Progenitor cell of endocrine pancreas (in vitro differentiated cells): ENCODE measurements at places on chromosomes 7 and 10. TPM values are rescaled to one million over a fixed set of nuclear protein-coding genes. Genes with fewer than 3 reads are reported as not detected.
A peak's percentile ranks its signal among the peaks of the same experiment; 100 is the strongest.

DNA sequence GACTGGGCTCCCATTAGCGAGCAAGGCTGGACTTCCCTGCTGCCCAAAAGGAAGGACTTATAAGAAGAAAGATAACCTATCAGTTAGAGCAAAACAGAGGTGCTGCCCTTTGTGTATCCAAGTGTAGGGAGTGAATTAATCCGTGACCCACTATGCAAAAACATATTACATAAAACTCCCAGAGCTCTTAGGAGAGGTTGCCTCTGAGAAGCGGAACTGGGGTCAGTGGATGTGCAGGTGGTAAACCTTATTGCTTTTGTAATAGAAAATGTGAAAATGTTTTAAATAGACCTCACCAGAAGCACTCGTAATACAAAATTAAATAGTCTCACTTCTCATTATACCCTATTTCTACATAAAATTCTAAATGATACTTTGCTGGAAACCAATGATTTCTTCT, 17.1 kb upstream of the IL6 start:
- no peak for DNase-seq

GRCh38 chr10:17617031-17617911, at the start of gene HACD1:
Gene HACD1, minus strand, starts transcription at chr10:17617374. Its CDS starts 35 bp downstream, at chr10:17617339.
- DNase-seq: peak; percentile 76

TMEM139 gene
- total RNA-seq: 4.7 and 5.1 TPM in 2 replicates

GRCh38 chr7:92276460-92276864, 30.7 kb downstream of the ANKIB1 start:
- DNase-seq: no peak

SNX13 gene
- 44.4 and 48.5 TPM in 2 replicates for total RNA-seq

DNA sequence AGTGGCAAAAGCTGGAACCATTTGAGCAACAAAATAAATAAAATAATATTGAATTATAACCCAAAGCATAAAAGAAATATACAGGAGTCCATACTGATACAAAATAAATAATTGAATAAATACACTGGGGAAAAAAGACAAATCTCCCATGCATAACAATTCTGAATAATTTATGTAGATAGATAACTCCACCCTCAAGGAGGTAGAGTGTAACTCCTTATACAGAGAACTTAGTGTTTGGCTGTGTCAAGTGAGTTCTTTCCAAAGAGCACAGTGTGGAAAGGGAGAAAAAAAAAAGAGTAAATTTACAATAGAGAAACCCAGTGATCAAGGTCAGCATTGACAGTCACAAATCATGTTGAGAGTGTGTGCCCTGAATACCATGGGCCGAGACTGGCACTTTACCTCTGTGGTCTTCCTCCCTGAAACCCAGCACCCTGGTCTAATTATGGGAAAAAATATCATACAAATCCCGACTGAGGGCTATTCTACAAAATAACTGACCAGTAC, 5.5 kb downstream of the PIK3AP1 start:
- no peak for DNase-seq

SLC26A3 gene
- 2.0 and 2.8 TPM in 2 replicates for total RNA-seq

SYT15 gene
- total RNA-seq: 1.8 and 2.8 TPM in 2 replicates

SNX10 gene
- 9.2 and 10.0 TPM in 2 replicates for total RNA-seq

DNA sequence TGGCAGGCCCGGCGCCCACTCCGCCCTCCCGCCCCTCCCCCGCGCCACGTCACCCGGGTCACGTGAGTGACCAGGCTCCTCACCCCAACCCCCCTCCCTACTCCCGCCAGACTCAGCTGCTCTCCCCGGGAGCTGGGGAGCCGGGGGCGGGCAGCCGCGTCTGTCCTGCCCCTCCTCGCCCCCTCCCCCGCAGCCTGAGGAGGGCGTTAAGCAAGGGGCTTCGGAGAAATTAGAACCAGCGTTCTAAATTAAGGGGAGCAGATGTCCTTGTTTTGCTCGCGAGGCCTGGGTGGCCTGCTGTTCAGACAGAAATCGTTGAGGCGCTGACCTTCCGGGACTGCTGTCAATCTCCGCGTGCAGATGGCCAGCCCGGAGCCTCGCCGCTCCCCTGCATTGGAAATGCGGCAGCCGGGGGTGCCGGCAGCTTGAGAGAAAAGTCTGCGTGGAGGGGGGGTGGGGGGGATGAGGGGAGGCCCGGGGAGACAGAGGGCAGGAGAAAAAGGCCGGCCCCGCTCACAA, 102.2 kb upstream of the ZNF438 start:
- DNase-seq: peak; percentile 53

GRCh38 chr7:124085179-124085578, 52.3 kb upstream of the TMEM229A start:
- no peak for DNase-seq

- DNase-seq: no peak
These were observed 32.5 kb upstream of the ADAM12 start for GRCh38 chr10:126420567-126421300.

DNA sequence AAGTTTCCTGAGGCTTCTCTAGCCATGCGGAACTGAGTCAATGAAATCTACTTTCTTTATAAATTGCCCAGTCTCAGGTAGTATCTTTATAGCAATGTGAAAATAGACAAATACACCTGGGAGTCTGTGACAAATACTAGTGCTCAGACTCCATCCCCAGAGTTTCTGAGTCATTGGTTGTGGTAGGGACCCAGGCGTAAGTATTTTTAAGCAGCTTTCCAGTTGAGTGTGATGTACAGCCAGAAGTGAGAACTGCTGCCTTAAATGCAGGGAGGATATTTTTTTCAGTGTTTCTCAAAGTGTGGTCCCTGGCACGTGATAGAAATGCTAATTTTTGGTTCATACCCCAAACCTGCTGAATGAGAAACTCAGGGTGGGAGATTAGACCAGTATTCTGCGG, 121.7 kb downstream of the SORCS3 start:
- no peak for DNase-seq

GRCh38 chr7:148524479-148525224, 65.9 kb upstream of the C7orf33 start:
- no peak for DNase-seq

DNA sequence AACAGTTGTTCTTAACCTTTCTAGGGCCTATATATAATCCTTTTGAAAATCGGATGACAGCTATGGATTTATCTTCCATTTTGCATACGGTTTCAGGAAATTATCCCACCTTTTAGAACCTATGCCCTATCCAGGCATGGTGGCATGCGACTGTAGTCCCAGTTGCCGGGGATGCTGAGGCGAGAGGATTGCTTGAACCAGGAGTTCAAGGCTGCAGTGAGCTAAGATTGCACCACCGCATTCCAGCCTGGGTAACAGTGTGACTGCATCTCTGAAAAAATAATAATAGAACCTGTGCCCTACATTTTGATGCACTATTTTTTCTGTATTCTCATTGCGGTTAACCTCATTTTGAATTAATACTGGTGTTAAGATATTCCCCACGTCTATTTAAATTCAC, 11.6 kb downstream of the CCAR1 start:
- DNase-seq: no peak

DNA sequence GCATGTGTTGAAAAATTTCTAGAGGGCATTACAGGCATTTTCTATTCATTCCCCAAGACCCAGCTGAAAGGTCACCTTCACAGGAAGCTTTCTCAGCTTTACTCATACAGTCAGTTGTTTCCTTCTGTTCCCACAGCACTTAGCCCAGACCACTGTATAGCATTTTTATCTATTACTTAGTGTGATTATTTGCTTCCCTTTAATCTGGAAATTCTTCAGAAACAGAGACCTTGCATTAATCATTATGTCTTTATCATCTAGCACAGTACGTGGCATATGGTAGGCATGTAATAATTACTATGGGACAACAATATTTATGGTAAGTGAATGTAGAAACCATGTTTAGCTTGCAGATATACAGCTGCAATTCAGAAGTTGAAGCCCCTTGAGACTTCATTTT, 38.2 kb upstream of the CDK6 start:
- no peak for DNase-seq

DNA sequence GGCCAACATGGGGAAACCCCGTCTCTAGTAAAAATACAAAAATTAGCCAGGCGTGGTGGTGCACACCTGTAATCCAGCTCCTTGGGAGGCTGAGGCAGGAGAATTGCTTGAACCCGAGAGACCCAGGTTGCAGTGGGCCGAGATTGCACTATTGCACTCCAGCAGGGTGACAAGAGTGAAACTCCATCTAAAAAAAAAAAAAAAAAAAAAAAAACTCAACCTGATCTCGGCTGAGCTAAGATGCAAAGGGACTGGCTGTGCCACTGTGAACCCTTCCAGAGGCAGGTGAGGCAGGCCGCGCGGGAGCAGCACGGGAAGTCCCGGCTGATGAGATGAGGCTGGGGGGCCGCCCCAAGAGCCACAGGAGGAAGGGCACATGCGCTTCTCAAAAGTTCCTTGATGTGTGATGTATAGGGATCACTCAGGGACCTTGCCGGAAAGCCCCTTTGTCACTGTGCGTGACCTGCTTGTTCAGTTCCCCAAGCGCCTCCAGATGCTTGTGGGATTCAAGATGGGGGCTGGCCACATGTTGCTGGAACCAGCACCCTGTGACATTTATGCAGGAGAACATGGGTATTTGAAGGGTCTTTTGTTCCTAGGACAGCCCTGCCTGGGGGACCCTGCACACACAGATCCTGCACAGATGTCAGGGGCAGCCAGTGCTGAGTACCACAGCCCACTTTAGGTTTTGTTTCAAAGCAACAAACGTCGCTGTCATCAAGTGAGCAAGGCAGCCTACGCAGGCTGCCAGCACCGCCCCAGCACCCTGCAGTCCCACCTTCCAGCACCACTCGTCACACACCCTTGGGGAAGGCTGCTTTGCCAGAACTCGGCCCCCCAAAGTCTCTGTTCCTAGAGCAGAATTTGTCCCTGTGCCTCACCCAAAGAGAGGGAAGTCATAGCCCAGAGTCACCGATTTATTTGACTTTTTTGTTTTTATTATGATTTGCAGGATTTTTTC, 74.8 kb upstream of the SH2B2 start:
- DNase-seq: no peak

GRCh38 chr10:129536336-129536735, 69.3 kb downstream of the MGMT start:
- no peak for DNase-seq

GPR85 gene
- 0.20 and 0.36 TPM in 2 replicates for total RNA-seq

FAM131B gene
- total RNA-seq: 2.3 and 3.7 TPM in 2 replicates

SPOCK2 gene
- 47.7 and 49.1 TPM in 2 replicates for total RNA-seq

DNA sequence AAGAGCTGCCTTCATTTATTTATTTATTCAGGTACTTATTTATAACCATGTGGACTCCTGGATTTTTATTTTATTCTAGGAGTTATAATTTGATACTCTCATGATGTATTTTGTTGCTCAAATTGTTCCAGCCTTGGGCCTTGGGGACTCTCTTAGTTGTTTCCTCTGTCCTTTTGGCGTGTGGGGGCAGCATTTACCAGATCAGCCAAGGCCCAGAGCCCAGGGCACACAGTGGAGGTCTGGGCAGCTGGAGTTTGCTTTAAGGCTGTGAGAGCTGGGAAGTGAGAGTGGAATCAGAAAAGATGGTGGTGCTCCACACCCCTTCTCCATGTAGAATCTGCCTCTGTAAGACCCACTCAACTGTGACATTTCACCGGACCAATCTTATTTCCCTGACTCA, 398.9 kb downstream of the RPS24 start:
- no peak for DNase-seq

NT5C3A gene
- 35.0 and 36.1 TPM in 2 replicates for total RNA-seq

DNA sequence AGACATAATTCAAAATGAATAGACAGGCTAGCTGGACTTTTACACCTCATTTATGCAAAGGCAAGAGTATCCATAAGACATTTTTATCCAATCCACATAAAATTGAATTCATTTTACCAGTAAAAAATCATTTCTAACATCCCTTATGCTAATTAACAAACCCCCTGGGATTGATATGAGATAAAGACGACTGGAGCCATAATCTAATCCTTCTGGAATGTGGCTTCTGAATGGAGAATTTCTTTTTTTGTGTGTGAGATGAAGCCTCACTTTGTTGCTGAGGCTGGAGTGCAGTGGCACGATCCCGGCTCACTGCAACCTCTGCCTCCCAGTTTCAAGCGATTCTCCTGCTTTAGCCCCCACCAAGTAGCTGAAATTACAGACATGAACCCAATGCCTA, 90.4 kb downstream of the AKR1D1 start:
- no peak for DNase-seq

DNA sequence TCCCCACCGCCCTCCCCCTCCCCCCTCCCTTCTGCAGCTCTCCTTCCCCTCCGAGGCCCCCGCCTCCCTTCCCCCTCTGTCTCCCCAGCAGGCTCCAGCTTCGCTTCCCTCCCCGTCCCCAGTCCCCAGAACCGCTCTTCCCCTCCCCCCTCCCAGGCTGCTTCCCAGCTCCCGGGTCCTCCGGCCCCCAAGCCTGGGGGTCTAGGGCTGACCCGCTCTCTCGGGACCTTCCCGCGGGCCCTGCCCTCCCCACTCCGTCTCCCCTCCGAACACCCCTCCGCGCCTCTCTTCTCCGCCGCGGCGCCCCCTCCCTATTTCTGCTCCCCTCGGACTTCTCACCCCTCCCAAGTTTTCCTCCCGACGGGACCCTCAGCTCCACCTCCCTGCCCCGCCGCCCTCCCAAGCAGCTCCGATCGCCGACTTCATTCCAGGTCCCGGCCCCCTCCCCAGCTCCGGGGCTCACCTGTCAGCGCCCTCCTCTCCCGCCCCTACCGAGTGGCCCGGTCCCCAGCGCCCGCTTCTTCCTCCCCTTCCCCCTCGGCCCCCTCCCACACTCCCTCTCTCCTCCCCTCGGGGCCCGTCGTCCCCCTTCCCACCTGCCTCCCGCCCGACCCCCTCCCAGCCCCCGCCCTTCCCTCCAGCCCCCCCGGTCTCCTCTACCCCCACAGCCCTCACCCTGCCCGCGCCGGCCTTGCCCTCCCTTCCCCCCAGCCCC, 990 bp downstream of the ZNF467 start:
- DNase-seq: peak; percentile 42

DNA sequence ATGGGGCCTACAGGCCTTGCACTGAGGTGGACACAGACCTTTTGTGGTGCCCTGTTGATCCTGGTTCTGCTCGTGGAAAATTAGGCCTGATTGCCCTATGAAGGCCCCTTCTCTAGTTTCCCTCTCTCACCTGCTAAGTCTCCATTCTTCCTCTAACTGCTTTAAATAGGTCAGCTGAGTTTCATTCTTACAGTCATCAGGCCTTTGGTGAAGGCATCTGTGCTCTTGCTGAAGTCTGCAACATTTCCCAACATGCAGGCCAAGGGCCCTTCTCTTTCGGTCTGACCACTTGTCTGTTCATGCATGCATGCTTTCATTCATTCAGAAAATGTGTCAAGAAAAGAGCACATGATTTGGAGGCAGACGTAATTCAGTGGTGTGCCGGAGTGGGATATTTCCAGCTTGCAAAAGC, 244.0 kb downstream of the BUB3 start:
- no peak for DNase-seq

DNA sequence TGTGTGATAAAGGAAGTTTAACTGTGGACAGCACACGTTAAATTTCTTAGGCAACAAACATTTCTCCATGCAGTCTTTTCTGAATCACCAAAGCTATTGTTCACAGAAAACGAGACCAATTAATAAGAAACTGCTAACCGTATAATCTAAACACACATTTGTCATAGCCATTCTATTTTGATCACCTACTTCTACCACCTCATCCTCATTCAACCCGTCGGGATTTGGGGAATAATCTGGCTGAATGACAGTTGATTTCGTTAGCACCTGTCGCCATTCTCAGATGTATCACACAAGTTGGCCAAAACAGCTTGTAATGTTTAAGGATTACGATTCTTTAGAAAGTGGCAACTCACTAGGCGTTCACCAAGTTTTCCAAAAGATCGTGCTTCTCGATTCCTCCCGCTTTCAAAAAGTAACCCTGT, 1.2 kb downstream of the EZH2 start:
- no peak for DNase-seq
